ENCODE measurements at places on chromosomes 4 and X.

DNA sequence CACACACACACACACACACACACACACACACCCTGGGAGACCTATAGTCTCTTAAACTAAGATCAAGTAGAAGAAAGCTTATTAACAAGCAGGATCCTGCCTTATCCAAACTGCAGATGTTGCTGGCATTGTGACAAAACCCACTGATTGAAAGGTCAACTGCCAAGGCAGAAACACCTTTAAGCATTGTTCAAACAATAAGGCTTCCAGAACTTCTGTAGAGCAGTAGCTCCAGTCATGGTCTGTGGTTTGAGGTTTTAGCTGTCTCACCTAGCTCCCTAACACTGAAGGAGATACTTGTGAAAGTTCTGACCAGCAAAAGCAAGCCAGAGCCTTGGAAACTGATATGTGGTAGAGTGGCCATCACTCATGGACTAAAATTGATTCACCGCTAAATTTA, 59.8 kb downstream of the PTCHD1 start:
- DNase-seq, result no peak

DNA sequence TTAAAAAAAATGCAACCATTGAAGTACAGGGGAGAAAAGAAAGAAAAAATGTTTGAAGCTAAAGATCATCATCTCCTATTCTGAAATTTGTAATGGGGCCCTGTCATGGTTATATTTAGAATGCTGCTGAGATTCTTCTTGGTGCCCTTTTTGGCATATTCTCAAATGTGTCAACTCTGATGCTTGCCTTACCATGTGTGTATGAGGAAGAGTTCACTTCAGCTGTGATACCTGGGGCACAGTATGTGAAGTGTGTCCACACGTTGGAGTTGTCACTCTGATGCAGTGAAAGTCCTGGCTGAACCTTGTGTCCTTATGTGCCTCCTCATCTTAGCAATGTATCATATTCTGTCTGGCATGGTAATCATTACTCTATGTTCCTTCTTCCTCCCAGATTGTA, 377.9 kb downstream of the RAPGEF2 start:
- DNase-seq, result no peak

DNA sequence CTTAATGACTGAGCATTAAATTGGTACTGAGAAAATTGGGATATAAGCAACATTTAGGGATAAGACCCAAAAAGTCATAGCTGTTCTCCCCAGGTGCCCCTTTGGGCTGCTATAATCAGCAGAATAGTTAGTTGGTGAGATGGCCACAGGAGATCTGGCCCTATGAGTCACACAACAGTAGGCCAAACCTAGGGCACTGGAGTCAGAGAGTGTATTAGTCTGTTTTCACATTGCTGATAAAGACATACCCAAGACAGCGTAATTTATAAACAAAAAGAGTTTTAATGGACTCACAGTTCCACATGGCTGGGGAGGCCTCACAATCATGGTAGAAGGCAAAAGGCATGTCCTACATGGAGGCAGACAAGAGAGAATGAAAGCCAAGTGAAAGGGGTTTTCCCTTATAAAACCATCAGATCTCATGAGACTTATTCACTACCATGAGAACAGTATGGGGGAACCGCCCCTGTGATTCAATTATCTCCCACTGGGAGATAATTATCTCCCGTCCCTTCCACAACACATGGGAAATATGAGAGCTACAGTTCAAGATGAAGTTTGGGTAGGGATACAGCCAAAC, 338.3 kb upstream of the NR3C2 start:
- DNase-seq, result no peak

DNA sequence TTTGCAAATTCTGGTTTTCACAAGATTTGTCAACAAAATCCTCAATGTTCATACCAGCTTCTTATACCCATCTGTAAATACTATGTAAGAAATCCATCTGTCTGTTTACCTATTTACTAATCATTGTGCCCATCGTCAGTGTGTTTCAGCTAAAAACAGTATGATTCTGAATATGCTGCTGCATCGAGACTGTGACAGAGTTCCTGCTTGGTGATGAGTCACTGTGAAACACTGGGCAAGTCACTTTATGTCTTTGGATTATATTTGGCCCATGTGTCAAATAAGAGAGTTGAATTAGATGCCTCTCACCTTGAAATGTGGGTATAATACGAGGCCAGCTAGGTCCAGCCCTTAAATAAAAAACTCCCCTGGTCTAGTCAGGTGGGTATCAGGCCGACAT, 79.3 kb downstream of the CBLL2 start:
- no peak for DNase-seq

DNA sequence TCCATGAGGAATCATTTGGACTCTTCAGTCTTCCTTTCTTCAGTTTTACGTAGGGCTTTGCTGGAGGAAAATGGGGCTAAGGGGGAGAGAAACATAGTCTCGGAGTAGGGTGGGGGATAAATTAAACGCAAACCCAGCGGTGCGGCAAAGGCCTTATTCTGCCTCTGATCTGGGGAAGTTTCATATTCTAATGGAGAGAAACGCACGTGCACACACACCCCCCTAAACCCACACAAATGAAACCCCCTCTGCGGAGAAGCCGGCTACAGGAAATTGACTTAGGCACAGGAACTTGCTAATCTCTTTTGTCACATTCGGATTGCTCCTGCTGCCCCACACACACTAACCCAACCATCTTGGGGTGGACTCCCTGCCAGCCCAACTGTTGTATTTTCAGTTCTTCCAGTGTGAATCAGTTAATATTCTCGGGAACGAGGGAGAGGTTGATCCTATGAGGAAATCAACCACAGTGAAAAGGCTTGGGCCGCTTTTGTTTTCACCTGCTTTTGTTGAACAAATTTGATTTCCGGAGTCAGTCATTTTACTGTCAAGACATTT, at the start of gene RHOH:
RHOH (plus strand) TSS at position 308 of the 558 bp plus-strand sequence. CDS start 46,356 bp downstream, outside the sequence.
- DNase-seq, result no peak

DNA sequence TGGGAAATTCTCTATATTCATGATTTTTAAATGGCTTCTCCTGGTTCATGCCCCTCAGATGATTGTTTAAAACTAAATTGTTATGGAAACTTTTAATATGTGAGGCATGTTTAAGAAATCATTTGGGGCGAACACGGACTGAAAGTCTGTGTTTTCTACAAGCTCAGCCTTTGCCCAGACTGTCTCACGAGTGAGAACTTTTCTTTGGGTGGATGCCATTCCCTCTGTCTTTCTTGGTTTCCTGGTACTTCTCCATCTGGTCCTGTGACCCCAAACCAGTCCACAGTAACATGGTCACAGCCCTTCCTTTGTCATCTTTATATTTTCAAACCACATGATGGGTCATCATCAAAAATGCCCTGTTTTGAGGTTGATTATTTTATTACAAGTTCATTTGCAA, 186.6 kb upstream of the GNPDA2 start:
- no peak for DNase-seq

All from H9 (cell line).